NCI-H510A treated with DMSO at 0.1 percent for 48 hours (cell line): ENCODE measurements at places on chromosomes 4 and X.

- no peak for DNase-seq
These were observed 24.4 kb upstream of the PLA2G12A start for GRCh38 chr4:109754093-109754857.

DNA sequence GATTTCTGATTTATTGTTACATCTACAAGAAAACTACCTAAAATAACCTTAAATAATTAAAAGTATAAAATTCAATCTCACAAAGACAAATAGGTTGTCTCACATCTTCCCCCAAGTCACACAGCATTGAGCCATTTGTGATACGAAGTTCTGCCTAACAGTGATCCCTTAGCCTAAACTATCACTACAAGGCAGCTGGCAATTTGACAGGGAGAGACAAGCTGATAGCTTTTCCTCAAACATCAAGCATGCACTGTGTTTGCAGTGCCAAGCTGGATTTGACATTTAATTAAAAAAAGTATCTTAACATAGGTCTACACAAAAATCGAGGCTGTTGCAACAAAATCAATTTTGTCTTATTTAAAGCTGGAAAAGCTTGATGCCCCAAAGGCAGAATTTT, 464.7 kb upstream of the TRAM1L1 start:
- no peak for DNase-seq

DNA sequence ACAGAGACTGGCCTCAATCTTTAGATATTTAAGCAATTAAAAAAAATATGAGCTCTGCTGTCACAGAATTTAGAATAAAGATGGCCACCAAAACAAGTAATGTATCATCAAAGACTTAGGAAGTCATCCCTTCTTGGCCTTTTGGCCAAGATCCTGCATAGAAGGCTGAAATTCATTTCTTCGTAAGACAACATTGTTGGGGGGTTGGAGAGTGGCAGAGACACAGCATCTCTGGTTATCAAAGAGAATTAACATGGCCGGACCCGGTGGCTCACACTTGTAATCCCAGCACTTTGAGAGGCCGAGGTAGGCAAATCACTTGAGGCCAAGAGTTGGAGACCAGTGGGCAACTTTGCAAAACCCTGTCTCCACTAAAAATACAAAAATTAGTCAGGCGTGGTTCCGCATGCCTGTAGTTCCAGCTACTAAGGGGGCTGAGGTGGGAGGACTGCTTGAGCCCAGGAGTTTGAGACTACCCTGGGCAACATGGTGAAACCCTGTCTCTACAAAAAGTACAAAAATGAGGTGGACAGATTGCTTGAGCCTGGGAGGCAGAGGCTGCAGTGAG, 4.0 kb downstream of the PPM1K start:
- DNase-seq = no peak

DNA sequence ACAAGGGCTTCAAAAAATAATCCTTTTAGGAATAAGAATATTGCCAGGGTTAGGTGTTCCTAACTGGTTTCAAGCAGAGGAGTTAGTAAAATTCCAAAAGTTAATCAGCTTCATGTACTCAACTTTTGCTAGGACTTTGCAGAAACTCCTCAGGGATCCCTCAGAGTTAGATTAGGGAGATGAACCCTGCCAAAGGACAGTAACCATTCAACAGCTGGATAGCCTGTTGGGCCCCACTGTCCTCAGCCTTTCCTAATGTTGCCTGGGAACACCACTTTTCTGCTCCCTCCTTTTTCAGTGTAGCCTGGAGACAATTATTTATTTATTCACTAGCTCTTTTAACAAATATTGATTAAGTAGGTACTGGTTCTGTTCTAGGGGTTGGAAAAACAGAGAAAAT, 53.8 kb downstream of the NFKB1 start:
- DNase-seq = no peak

GRCh38 chr4:182878633-182879495, 38.3 kb downstream of the DCTD start:
- no peak for DNase-seq

DNA sequence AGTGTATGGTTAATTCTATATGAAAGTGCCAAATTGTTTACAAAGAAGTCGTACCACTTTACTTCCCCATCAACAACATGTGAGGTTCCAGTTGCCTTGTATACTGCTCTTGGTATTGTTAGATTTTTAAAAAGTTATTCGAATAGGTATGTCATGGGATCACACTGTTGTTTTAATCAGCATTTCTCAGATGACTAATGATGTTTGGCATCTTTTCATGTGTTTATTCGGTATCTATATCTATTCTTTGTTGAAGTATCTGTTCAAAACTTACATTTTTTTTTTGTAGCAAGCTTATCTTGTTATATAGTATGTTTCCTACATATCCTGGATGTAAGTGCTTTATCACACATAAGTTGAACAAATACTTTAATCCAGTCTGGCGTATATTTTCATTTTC, 99.4 kb upstream of the MAB21L2 start:
- DNase-seq = no peak

DNA sequence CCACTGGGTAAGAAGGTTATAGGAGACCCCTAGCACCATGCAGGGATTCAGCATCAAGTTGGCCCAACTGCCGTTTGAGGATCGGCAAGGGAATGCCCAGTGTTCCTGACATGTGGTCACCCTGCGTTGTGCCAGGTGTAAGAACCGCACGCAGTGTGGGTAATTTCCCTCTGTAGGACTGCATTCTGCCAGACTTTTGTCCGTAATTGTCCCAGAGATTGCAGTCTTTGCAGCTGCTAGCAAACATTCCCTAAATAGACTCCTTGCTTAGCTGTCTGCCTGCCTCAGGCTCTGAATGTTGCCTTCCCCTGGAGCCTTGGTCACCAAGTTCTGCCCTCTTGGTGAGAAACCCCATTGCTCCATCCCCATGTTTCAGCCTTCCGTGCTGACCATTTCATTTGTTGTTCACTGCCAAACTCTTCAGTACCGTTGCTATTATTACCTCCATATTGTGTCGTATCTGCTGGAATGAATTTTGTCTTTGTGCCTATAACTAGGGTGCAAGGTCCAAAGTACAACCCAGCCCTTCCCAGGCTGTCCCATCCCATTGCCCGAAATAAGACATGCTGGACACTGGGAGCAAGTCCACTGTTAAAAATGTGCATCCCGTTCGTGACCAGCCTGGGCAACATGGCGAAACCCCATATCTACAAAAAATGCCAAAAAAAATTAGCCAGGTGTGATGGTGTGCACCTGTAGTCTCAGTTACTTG, 53.8 kb upstream of the USP9X start:
- no peak for DNase-seq

DNA sequence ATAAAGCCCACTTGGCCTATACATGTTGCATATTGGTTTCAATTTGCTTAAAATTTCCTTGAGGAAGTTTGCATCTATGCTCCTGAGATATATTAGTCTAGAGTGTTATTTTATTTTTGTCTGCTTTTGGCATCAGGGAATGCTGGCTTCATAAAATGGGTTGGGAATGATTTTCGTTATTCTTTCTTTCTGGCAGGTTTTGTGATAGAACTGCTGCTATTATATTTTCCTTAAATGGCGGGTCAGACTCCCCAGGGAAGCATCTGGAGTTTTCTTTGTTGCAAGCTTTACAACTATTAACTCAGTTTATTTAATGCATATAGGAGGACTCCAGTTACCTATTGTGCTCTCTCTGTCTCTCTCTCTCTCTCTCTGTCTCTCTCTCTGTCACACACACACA, 82.0 kb upstream of the WDR17 start:
- DNase-seq = no peak

DNA sequence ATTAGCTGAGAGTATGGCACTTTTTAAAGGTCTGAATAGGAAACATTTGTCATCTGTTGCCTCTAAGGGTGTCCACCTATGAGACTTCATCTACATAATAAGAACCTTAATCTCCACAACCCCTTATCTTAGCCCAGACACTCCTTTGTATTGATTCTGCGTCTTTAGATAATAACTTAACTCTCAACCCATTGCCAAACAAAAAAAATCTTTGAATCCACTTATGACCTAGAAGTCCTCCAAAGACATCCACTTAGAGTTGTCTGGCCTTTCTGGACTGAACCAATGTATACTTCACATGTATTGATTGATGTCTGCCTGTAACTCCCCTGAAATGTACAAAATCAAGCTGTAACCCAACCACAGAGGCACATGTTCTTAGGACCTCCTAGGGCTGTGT, 66.0 kb upstream of the CHRNA9 start:
- DNase-seq = no peak

- no peak for DNase-seq
These were observed 30.2 kb downstream of the AFF2 start for GRCh38 chrX:148530464-148531077.

- DNase-seq = no peak
These were observed 151.4 kb upstream of the STX18 start for GRCh38 chr4:4693258-4693657.

DNA sequence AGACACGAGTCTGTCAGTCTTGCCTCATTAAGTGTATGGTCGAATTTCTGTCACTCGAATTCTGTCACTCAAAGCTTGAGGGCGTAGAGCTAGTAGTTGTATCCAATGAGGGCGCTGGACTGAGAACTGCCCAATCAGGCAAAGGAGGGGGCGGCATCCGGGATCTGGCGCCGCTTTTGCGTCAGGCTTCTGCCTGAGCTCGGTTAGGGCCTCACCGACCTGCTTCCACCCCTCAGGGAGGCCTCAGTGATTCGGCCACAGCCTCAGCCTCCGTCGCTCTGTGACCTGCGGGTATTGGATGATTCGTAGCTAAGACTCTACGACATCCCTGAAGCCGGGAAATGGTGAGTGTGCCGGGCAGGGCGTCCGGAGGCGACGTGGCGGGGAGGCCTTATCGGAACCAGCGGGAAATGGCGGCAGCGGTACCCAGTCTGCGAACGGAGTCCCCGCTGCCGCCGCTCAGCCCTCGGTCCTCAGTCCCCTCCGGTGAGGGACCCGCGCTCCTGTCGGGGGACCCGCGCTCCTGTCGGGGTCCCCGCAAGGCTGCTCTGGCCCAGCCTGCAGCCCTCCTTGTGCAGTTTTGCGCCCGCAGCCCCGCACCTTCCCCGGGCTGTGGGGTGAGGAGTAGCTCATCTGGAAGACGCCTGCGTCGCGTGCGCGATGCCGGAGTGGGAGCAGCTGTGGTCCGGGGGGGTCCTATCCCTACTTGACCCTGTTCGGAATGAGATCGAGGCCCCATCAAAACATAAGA, 88.3 kb downstream of the ZNF718 start:
- DNase-seq = peak; percentile 4
